ENCODE measurements at places on chromosomes 2 and 18.

DNA sequence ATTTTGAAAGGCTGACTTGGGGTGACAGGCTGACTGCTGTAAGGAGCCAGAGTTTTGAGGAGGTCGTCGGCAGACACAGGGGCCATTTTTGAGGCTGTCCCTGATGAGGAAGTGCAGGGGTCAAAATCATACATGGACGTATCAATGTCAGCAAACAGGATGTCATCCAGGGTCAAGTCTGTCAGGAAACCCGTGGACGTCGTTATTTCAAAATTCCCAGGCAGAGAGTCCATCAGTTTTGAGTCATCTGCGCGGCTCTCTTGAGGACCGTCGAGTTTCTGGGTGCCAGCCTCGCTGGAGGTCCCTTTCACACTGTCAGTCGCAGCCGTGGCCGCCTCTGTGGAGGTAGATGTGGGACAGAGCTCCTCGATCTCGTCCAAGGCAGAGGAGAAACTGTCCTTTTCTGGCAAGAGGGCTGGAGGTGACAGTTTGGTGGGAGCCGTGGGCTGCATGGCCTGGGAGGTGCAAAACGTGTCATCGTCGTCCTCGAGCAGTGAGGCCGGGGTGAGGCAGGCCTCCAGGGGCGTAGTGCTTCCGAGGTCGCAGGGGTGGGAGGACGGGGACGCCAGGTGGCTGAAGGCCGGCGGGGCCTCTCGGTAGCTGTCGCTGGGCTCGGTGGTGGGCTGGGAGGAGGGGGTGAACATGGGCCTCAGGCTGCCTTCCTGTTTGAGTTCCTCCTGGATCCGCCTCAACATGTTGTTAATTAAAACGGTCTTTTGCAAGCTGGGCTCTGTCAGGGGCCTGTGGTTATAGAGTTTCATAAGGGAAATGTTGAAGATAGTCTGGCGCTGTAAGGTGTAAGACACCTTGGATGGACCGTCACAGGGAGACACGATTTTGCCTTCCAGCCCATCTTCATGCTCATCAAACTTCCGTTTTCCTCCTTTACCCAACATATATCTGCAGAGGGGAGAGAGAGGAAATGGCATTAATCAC is 17.5 kb downstream of the SERTAD2 start:
- no peaks in the 10 kb centered on the region for H3K27me3 ChIP-seq
- peak overlapping the region; percentile 38 for H3K27ac ChIP-seq

- H3K27ac ChIP-seq = no peak overlapping the region
- peaks cover 22% of the 10 kb centered on the region for H3K36me3 ChIP-seq
- DNase-seq = no peak
- H3K4me1 ChIP-seq = peaks cover 1% of the 10 kb centered on the region
Observed at GRCh38 chr2:72494392-72494791, 331.4 kb downstream of the EXOC6B start.

DNA sequence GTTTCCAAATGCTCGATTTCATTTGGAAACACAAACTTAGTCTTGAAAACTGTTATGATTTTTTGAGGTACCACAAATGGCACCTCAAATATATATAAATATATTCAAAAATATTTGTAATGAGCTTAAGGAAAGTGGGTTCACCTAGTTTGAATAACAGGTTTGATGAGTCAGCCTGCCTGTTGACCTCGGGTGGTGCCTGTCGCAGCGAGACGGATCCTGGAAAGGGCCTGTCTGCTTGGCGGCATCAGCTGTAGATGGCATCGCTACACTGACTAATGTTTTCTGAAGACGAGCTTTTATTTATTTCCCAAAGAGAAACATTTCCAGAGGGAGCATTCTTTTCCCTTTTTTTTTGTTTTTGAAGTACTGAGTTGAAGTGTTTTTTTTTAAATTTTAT is 6.9 kb downstream of the ALLC start:
- peaks cover 6% of the 10 kb centered on the region for H3K4me1 ChIP-seq
- no peak for DNase-seq
- no peaks in the 10 kb centered on the region for H3K27me3 ChIP-seq
- H3K27ac ChIP-seq = no peak overlapping the region

DNA sequence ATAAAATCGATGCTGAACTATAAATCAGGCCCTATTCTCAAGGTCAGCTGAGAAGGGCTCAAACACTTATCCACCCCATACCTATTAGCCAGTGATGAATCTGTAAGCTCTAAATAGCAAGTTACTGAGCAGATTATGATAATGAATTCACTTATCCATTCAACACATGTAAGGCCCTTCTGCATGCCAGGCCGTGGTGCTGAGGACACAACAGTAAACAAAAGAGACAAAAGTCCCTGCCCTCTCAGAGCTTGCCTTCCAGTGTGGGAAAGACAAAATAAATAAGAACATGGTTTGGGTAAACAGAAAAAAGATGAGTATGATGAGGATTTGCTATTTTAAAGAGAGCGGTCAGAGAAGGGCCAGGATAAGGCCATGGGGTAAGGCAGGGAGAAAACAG is 11.7 kb downstream of the TTC32 start:
- DNase-seq = no peak
- H3K4me1 ChIP-seq = peaks cover 2% of the 10 kb centered on the region
- peaks cover 2% of the 10 kb centered on the region for H3K36me3 ChIP-seq
- H3K4me3 ChIP-seq = no peak overlapping the region
- H3K27ac ChIP-seq = no peak overlapping the region
- H3K27me3 ChIP-seq = no peaks in the 10 kb centered on the region

DNA sequence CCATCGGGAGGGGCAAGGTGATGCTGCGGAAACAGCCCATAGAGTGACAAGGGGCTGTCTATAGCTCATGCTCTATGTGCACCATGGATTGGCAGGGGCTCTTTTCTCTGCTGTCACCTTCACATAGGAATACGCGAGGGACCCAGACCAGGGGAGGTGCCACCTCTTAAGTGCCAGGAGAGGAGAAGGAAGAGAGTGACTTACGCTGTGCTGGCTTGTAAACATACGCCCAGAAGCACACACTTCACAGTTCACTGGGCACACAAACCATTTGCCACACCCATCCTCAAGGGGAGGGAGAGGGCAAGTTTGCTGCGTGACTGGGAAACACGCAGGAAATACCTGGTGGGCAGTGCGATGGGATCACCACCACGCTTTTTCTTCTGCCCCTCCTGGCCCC is 65.1 kb upstream of the GPR45 start:
- H3K27me3 ChIP-seq = peaks cover 29% of the 10 kb centered on the region
- peaks cover 5% of the 10 kb centered on the region for H3K4me1 ChIP-seq
- no peak for DNase-seq
- H3K36me3 ChIP-seq = no peaks in the 10 kb centered on the region
- no peak overlapping the region for H3K4me3 ChIP-seq

- H3K4me3 ChIP-seq = no peak overlapping the region
- peaks cover 14% of the 10 kb centered on the region for H3K4me1 ChIP-seq
- H3K27me3 ChIP-seq = peaks cover 28% of the 10 kb centered on the region
- no peaks in the 10 kb centered on the region for H3K36me3 ChIP-seq
- H3K27ac ChIP-seq = no peak overlapping the region
- DNase-seq = no peak
Observed at GRCh38 chr2:26852405-26853306, 4.7 kb downstream of the DPYSL5 start.

- no peak overlapping the region for H3K4me3 ChIP-seq
- H3K4me1 ChIP-seq = no peaks in the 10 kb centered on the region
- no peak overlapping the region for H3K27ac ChIP-seq
- no peak for DNase-seq
- H3K27me3 ChIP-seq = no peaks in the 10 kb centered on the region
Observed at GRCh38 chr2:210324458-210324857, 9.5 kb upstream of the MYL1 start.

DNA sequence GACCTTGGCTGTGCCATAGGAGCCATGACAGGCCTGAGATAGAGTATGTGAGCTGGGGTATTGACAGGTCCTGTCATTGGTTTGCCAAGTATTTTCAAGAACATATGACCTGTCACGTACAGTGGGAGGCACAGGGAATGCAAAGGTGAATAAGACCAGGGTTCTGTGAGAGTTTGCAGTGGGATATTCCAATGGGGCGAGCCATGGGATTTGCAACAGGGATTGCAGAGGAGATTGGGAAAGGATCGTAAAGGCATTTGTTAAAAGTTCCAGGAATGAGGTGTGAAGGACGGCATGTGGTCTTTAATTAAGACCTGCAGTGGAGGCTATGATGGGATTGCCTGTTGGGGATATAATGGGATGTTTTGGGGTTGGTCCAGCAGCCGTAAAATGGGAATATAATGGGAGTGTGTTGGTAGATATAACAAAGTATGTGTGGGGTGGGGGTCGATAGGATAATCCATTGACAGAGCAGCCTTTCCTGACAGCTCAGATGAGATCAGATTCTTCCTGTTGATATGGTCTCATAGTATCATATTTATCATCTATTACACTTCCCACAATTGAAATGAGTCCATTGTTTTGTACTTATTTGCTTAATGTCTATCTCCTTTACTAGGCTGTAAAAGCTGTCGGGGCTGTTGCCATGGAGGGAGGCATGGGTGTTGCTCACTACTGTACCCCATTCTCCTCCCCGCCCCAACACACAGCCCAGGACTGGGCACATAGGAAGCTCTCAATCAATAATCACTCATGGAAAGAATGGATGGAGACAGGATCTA is 38.1 kb downstream of the PKDCC start:
- DNase-seq = no peak
- H3K4me1 ChIP-seq = peaks cover 20% of the 10 kb centered on the region
- no peak overlapping the region for H3K27ac ChIP-seq
- H3K4me3 ChIP-seq = no peak overlapping the region
- H3K27me3 ChIP-seq = peaks cover 7% of the 10 kb centered on the region

- H3K4me3 ChIP-seq = no peak overlapping the region
- no peak for DNase-seq
- H3K36me3 ChIP-seq = no peaks in the 10 kb centered on the region
- no peak overlapping the region for H3K27ac ChIP-seq
Observed at GRCh38 chr18:59742325-59743111, 45.3 kb upstream of the CCBE1 start.

Data from progenitor cell of endocrine pancreas (in vitro differentiated cells).